ENCODE measurements at places on chromosomes 7 and 10.

- no peak for DNase-seq
Measured at GRCh38 chr7:106111655-106112117, 426 bp downstream of the SYPL1 start.

DNA sequence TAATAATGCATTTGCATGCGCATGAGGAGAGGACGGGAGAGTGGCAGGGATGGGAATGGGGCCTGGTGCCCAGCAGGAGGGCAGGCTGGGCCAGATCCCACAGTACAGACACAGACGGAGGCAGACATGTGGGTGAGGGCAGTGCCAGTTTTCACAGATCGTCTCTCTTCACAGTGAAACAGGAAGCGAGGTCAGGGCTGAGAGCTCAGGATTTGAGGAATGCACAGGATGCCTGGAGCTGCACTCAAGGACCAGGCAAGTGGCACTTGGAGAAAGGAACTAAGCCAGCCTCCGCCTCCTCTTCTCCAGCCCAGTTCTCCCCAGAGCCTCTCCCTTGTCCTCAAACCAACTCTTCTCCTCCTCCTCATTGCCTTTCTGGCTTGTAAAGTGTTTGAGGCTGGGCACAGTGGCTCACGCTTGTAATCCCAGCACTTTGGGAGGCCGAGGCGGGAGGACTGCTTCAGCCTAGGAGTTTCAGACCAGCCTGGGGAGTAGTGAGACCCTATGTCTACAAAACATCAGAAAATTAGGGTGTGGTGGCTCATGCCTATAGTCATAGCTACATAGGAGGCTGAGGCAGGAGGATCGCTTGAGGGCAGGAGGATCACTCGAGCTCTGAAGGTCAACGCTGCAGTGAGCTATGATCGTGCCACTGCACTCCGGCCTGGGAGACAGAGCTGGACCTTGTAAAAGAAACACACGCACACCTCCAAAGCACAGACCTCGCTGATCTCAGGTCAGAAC is 115.2 kb downstream of the HIP1 start:
- peak; percentile 47 for DNase-seq

DNA sequence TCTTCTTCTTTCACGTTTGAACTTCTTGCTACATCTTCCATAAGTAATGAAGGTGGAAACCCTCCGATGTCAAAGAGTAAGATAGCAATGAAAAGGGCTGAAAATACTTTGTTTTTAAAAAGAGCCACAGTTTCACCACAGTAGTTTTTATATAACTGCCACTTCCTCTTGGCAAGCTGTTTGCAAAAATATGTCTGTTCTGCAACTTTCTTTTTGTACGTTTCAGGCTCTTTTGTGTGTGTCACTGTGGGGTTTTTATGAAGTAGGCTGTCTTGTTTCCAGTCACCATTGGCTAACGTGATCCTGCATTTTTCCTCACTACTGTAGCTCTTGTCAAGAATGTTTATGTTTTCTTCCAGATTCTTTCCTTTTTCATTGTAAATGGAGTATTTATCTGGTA is 55.6 kb downstream of the SLC16A9 start:
- no peak for DNase-seq

- DNase-seq = peak; percentile 50
Measured at GRCh38 chr10:125002423-125003145, 60.7 kb downstream of the ZRANB1 start.

All from endodermal cell (in vitro differentiated cells).